ENCODE measurements at places on chromosomes 2 and 18.

GRCh38 chr18:59200787-59201186 is 19.2 kb upstream of the GRP start:
- no peak for DNase-seq

DNA sequence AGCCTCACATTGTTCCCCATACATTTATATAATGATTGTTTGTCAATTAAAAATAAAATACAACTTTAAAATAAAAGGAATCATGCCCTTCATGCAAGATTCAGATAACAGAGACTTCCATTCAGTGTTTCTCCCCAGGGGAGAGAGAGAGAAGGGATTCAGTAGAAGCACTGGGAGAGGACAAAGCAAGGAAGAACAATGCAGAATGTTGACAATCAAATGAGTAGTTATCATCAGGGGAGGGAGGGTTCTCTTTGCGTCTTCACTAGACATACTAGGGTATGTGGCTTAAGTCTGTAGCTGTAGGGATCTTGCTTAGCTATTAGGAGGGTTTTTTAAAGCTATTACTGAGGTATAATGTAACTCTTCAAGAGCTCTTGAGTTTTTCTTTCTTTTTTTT is 30.7 kb downstream of the FSHR start:
- no peak for DNase-seq

- no peak for DNase-seq
Observed at GRCh38 chr2:15989559-15989958, 49.2 kb downstream of the MYCN start.

- DNase-seq: no peak
Observed at GRCh38 chr2:239717706-239718105, 307.4 kb downstream of the NDUFA10 start.

DNA sequence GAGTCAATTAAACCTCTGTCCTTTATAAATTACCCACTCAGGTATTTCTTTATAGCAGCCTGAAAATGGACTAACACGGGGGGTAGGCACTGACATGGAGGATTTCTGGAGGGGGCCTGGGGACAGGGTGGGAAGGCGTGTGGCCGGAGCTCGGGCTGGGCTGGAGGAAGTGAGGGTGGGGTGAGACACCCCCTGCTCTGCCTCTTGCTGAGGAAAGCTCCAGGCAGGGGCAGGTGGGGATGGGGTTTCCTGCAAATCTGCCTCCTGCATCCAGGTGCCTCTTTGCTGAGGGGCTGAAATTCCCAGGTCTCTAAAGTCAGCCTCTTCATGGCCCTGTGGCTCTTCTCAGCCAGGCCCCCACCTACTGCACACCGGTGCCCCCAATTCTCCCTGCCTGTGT is 25.7 kb upstream of the OTOS start:
- no peak for DNase-seq

- no peak for DNase-seq
Observed at GRCh38 chr2:150282771-150283371, 204.6 kb downstream of the RND3 start.

DNA sequence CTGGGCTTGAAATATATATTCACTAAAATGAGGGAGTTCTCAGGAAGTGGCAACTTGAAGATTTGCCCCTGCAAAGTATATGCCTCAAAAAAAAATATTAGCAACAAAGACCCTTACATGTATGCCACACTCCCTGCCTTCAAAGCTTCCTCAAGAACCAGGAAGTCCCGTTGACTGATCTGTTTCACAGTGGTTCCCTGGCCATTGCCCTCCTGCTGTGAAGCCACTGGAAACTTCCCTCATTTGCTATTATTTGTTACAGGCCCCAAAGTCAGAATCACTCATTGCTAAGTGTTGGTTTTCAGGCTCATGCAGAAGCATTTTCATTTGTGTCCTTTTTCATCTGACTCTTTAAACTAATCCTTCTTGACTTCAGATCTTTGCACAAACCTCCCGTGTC is 421.5 kb downstream of the ZNF521 start:
- DNase-seq: no peak

- no peak for DNase-seq
Observed at GRCh38 chr2:1406434-1406833, 6.8 kb upstream of the TPO start.

- no peak for DNase-seq
Observed at GRCh38 chr2:188181067-188181838, 110.4 kb upstream of the GULP1 start.

All from NCI-H774 (cell line).